ENCODE measurements at places on chromosomes 7 and 10. TPM values are rescaled to one million over a fixed set of nuclear protein-coding genes. Genes with fewer than 3 reads are reported as not detected.

Gene PNLIPRP3
- not detected for total RNA-seq

DNA sequence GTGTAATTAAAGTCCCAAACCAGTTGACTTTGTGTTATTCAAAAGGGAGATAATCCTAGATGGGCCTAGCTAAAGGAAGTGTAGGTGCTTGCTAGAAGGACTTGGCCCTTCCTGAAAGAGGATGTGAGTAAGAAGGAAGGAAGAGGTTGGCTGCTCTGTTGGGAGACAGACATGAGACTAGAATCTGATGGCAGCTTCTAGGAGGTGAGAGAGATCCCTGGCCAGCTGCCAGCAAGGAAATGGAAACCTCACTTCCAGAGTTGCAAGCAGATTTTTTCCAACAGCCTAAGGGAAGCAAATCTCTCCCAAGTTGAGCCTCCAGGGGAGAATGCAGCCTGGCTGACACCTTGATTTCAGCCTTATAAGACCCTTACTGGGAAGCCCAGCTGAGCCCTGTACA is 368.4 kb upstream of the ZMIZ1 start:
- peak; percentile 6 for DNase-seq

Gene PPP1R3A
- total RNA-seq = not detected

GRCh38 chr7:16493266-16493665 is 27.7 kb upstream of the SOSTDC1 start:
- DNase-seq = no peak

Gene GPR26
- not detected for total RNA-seq

Gene LIPK
- total RNA-seq = not detected

Gene SPDYE5
- total RNA-seq = not detected

- peak; percentile 66 for DNase-seq
These were observed 70.0 kb upstream of the CYP26C1 start for GRCh38 chr10:92990615-92991014.

Gene ATOH7
- not detected for total RNA-seq

DNA sequence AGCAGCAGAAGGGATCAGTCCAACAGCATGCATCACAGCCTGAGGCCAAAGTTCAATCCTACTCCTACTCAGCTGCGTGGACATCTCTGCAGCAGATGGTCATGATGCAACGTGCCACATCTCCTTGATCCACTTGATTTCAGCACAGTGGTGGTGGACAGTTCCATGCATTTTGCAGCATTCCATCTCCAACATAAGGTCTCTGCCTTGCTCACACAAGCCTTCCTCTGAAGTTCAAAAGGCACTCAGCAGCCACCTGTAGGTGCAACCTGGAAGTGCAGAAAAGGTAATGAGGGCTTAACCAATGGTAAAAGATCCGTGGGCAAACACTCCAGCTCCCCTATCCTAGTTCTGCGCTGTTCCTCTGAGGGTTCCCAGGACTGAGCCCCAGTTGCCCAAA is 57.5 kb upstream of the CHCHD3 start:
- peak; percentile 62 for DNase-seq
